Upper lobe of left lung (tissue), 6 donors: ENCODE measurements at places on chromosomes 5 and 9. TPM values are rescaled to one million over a fixed set of nuclear protein-coding genes. Genes with fewer than 3 reads are reported as not detected.

- DNase-seq, result no peak
- H3K4me3 ChIP-seq, result no peak overlapping the region
- no peaks in the 10 kb centered on the region for H3K36me3 ChIP-seq
- H3K27ac ChIP-seq, result no peak overlapping the region
Measured at GRCh38 chr5:36944024-36944423, 67.5 kb downstream of the NIPBL start.

DNA sequence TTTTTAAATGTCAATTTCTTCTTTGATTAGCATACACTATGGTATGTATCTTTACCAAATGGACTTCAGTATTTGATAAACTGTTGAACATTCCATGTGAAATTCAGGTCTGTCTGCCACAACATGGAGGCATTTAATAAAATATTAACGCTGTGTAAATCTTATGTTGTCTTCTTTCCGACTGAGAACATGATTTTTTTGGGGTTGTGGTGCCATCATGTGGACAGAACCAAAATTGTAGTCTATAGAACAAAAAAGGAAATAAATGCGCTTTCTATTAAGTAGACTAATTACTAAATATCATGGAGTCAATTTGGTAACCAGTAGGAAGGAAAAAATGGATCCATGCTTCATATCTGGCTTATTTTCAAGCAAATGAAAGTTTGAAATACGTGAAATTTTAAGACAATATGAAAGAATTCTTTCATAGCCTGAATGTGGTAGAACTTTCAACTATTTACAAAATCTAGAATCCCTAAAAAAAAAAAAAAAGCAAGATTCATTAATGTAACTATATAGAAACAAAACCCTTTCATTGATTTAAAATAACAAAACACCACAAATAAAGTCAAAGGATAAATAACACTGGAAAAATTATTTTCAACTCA lies 2.8 kb upstream of the PLK2 start:
- H3K27ac ChIP-seq, result no peak overlapping the region
- H3K4me1 ChIP-seq, result peaks cover 4% of the 10 kb centered on the region
- no peak overlapping the region for H3K4me3 ChIP-seq
- H3K27me3 ChIP-seq, result no peaks in the 10 kb centered on the region
- H3K36me3 ChIP-seq, result no peaks in the 10 kb centered on the region
- no peak for DNase-seq

COL15A1 gene
- 7.0 TPM for total RNA-seq

DNA sequence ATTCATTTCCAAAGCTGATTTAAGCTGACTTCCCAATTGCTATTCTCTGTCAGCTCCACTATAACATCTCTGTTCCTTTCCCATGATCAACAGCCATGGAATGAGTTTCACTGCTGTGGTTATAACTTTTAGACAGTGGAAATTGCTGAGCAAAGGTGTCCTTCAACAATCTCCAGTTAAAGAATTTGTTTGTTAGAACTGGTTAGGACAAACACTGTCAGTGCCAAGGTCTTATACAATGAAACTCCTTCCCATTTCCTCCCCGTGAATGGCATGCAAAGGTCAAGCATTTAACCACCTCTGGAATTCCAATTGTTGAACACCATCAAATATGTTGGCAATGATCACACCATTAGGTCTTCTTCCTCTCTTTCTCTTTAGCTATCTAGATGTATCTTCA lies 45.7 kb upstream of the GHR start:
- no peaks in the 10 kb centered on the region for H3K36me3 ChIP-seq
- no peak overlapping the region for H3K4me3 ChIP-seq
- no peak for DNase-seq
- no peaks in the 10 kb centered on the region for H3K4me1 ChIP-seq

GRCh38 chr5:2387634-2388325 lies 363.7 kb downstream of the IRX2 start:
- H3K27ac ChIP-seq, result peak overlapping the region; percentile 26
- H3K36me3 ChIP-seq, result no peaks in the 10 kb centered on the region
- H3K4me1 ChIP-seq, result no peaks in the 10 kb centered on the region

PCDHGA2 gene
- total RNA-seq, result 1.8 TPM

DNA sequence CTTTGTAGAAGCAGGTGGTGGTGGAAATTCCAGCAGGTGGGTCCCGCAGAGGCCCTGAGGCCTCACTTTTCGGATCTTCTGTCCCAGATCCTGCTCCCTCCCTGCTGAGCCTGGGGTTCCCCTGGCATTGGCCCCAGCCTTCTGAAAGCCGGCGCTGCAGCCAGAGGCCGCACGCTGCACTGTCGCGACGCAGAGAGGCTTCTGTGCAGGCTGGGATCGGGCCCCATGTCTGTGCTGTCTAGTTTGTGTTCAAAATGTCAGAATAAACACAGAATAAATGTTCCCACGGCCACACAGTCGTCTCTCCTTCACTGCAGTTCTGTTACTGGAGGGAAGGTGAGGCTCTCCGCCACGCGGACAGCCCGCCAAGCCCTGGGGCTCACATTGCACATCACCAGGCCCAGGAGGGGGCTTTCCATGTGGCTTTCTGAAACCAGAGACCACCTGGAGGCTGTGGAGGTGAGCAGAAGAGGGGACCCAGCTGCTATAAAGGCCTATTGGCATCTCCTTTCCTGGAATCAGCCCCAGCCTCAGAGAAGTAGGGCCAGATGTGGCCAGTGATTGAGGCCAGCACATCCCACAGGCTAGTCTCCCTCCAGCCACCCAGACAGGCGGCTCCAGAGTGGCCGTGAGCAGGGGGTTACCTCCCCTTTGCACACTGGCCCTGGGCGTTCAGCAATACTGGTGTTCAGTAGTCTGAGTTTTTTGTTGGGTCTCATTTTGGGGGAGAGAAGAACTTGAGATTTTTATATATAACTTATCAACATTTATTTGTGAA lies 46.5 kb downstream of the USP20 start:
- DNase-seq, result no peak
- H3K4me1 ChIP-seq, result peaks cover 27% of the 10 kb centered on the region
- no peak overlapping the region for H3K27ac ChIP-seq
- no peaks in the 10 kb centered on the region for H3K27me3 ChIP-seq
- H3K4me3 ChIP-seq, result no peak overlapping the region

DOCK8 gene
- 83.9 TPM for total RNA-seq

DNA sequence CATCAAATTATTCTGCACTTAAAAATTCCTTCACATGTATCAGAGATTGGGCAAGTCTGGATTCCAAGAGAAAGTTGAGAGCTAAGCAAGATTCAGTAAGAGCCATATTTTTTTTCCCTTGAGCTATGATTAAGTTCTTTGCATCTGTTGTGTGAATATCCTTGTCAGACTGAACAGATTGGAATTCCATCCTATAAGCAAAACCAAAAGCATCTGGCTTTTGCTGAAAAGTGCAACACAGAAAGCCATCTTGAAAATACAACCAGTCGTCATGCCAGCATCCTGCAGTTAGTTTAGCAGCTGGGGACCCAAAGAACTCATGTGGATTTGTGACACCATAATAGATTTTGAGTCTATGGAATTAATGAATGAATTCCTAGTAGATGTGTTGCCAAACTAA lies 316.9 kb downstream of the MTRR start:
- no peaks in the 10 kb centered on the region for H3K36me3 ChIP-seq
- no peak overlapping the region for H3K27ac ChIP-seq
- H3K27me3 ChIP-seq, result no peaks in the 10 kb centered on the region

GRCh38 chr5:72691751-72692150 lies 124.7 kb upstream of the TNPO1 start:
- no peak overlapping the region for H3K4me3 ChIP-seq
- H3K4me1 ChIP-seq, result no peaks in the 10 kb centered on the region
- no peaks in the 10 kb centered on the region for H3K36me3 ChIP-seq
- DNase-seq, result no peak
- H3K27me3 ChIP-seq, result no peaks in the 10 kb centered on the region
- no peak overlapping the region for H3K27ac ChIP-seq

SMIM33 gene
- total RNA-seq, result not detected

PRSS3 gene
- total RNA-seq, result 0.69 TPM

MSX2 gene
- total RNA-seq, result 1.5 TPM

- no peak overlapping the region for H3K27ac ChIP-seq
- DNase-seq, result no peak
- H3K36me3 ChIP-seq, result no peaks in the 10 kb centered on the region
- H3K4me3 ChIP-seq, result no peak overlapping the region
Measured at GRCh38 chr9:133090752-133091385, 29.1 kb downstream of the CEL start.

GRCh38 chr9:105828596-105829213 lies 134.4 kb downstream of the TMEM38B start:
- H3K36me3 ChIP-seq, result no peaks in the 10 kb centered on the region
- H3K27me3 ChIP-seq, result no peaks in the 10 kb centered on the region
- no peaks in the 10 kb centered on the region for H3K4me1 ChIP-seq
- no peak for DNase-seq

GRCh38 chr9:123011878-123012528 lies 21.5 kb upstream of the GPR21 start:
- H3K27ac ChIP-seq, result peak overlapping the region; percentile 36
- no peak overlapping the region for H3K4me3 ChIP-seq
- peaks cover 21% of the 10 kb centered on the region for H3K36me3 ChIP-seq
- no peak for DNase-seq

DNA sequence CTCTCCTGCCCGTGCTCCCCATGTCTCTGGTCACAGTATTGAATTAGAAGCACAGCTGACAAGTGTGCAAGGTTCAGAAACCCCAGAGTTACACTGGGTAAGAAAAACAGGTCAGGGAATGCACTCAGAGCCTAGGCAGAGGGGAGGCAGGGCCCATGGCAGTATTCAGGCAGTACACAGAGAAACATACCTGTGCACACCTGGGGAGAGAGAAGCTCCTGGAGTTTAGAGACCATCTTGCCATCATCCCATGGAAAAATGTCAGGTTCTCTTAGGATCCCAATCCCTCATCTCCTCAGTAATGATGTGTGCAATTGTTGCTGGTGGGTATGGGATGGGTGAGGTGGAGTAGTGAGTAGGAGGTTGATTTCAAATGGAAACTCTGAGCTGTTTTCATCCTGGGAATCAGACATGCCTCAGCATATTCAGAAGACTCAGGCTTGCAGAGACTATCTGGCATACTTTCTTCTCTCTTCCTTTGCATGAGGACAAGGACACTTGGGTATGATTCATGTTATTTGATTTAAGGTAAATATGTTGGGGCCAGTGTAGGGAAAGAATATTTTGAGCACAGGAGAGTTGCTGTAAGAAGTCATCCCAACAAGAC lies 228.5 kb downstream of the ESM1 start:
- H3K27me3 ChIP-seq, result no peaks in the 10 kb centered on the region
- peaks cover 4% of the 10 kb centered on the region for H3K4me1 ChIP-seq
- no peak for DNase-seq
- no peaks in the 10 kb centered on the region for H3K36me3 ChIP-seq
- H3K4me3 ChIP-seq, result no peak overlapping the region
- no peak overlapping the region for H3K27ac ChIP-seq

GRCh38 chr5:73996151-73996755 lies 370.3 kb downstream of the ARHGEF28 start:
- no peak overlapping the region for H3K4me3 ChIP-seq
- H3K27ac ChIP-seq, result no peak overlapping the region
- H3K27me3 ChIP-seq, result no peaks in the 10 kb centered on the region
- DNase-seq, result no peak
- H3K4me1 ChIP-seq, result no peaks in the 10 kb centered on the region

DNA sequence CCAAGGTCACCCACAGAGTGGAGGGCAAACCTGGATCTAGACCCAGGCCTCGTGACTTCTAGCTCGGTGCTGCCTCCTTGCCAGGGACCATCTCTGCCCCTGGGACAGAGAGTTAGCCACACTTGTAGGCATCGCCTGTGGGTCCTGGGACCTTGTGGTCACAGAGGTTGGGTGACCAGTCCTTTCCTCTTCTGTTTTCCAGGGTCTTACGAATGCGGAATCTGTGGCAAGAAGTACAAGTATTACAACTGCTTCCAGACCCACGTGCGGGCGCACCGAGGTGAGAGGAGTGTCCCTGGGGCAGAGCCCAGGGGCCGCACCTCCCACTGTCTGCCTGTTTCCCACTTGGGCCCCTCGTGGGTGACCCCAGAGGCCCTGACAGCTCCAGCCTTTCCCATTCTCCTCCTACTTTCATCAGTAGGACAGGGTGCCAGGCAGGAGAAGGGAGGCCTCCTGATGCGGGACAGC lies 76.3 kb downstream of the AMBP start:
- H3K36me3 ChIP-seq, result no peaks in the 10 kb centered on the region
- peak; percentile 16 for DNase-seq
- no peaks in the 10 kb centered on the region for H3K27me3 ChIP-seq
- peaks cover 23% of the 10 kb centered on the region for H3K4me1 ChIP-seq

DNA sequence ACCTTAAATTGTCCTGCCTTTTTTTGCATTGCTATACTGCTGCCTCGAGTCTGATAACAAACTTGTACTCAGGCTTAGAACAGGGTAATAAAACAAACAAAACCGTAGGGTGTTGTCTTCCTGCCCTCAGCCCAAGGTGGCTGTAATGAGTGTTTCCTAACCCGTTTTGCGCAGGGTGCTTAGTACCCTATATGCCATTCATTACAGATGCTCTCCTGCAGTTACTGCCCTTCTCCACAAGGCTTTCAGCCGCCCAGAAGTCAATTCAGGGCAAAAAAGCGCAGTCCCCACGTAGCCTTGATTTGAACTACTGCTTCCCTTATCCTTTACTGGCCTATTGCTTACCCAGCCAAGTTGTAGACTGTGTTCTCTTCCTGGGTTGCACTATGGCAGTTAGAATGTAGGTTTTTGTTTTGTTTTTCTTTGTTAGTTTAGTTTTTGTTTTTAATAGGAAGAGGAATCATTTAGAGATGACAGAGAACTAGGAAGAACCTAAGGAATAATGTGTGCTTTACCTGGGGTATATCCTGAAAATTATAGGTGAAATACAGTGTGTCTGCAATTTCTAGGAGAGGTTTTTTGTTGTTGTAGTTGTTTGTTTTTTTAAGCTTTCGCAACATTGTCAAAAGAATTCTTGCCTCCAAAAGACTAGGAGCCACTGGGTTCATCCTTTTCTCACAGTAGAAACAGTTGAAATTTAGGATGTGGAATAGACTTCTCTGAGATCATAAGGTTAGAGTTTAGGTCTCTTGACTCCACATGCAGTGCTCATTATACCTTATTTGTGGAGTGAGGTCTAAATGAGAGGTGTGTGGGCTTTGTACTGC lies 1.3 kb downstream of the HMGXB3 start:
- peaks cover 12% of the 10 kb centered on the region for H3K36me3 ChIP-seq
- peak overlapping the region; percentile 91 for H3K27ac ChIP-seq
- peak overlapping the region; percentile 82 for H3K4me3 ChIP-seq
- H3K4me1 ChIP-seq, result peaks cover 37% of the 10 kb centered on the region
- no peak for DNase-seq

ZNF454 gene
- total RNA-seq, result 4.8 TPM
